ENCODE measurements at places on chromosomes 4 and X.

DNA sequence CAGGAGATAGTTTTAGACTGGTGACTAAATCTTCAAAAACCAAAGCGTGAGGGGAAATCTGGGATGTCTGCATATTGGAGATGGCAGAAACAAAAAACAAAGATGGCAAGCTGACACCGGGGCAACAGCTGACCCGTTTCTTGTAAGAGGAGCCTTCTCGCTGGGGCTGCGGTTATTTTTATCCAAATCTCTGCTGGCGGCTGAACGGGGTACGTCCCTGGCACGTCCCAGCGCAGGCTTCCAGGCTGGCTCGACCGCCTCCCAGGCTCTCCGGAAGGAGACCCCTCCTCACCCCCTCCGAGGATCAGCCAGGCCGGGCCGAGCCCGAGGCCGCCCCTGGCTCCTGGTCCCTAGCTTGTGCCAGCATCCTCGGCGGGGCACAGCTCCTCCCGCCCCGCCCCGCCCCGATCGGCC, 403 bp downstream of the SGCB start:
- no peak for DNase-seq

DNA sequence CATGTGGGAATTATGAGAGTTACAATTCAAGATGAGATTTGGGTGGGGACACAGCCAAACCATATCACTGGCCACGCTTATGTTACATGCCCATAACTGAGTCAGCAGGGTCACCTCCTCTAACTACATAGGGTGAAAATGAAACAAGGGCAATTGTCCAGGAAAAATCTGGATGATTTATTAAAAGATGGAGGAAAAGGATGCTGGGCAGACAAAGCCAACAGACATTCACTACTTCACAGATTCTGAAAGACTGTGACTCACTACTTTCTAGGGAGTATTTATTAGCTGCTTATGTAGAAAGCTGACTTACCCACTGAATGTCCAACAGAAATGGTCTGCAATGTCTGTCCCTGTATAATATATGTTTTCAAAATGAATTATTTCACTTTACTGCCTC, 72.4 kb downstream of the APBB2 start:
- DNase-seq = no peak

DNA sequence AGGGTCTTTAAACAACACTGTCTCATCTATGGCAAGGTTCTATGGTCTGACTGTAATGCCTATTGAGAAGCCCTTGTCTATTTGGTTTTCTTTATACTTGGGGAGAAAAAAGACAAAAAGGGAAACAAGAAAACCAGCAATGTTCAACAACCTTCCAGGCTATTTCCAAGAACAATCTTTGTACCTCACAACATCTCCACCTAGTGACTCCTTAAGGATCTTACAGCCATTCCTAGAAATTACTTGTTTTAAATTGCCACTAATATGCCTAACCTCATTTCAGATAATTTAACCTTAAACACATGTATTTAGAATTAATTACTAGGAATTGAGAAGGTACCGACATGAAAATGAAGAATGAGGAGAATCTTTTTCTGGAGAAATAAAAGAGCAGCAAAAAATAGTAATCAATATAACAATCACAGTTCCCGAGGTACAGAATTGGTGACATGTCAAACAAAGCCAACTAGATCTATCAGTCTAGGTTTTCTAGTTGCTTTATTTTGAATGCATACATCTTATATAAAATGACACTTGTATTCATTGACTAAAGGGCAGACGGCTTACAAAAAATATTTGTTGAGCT, 1.6 kb upstream of the RBM46 start:
- DNase-seq = no peak

- no peak for DNase-seq
These were observed 72.2 kb upstream of the STOX2 start for GRCh38 chr4:183832776-183833450.

DNA sequence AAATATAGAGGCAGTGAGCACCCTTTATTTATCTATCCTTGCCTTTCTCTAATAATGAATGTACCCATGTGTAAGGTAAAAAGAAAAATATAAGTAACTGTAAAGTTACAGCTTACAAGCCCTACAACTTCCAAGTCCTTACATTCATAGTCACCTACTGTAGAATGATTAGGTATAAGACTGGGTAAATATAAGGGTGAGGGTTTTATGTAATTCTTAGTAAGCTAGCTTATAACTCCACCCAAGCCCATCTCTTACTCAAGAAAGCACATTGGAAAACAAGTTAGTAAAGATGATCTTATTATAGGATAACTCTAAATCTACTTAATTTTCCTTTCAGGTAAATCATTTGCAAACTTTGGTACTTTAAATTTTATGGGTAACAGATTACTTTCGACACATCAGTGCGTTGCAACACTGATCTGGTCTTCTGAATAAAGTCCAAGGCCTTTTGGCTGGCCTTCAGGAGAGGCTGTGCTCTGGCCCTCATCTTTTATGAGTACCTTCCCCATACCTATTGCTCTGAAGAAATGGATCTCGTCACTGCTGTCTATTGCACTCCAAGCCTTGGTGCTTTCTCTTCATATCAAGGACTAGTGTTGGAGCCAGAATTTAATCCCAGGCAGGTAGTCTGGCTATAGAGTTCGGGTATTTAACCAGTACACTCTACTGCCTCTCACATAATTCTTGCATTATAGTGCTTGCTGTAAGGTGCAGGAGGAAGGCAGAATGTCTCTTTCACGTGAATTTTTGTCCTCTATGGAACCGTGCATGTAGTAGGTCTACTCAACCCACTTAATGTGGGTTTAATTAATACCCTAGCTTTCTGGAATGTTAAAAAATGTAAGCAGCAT, 443.6 kb upstream of the AR start:
- DNase-seq = no peak

DNA sequence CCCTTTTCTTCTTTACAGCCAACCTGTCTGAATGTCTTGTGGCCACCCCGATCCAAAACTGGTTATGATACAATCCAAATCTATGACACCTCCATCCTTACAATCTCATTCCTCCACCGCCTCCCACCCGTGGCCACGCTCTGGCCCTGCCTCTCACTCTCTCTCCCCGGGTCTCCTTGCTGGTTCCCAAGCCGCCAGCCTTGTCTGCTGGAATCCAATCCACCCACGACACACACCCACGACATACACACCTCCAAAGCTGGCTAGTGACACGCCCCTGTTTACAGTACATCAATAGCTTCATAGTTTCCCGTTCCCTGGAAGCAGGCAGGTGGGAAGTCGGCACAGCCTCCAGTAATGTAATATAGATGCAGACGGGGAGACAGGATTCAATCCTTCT, 99.0 kb downstream of the WFS1 start:
- DNase-seq = no peak

DNA sequence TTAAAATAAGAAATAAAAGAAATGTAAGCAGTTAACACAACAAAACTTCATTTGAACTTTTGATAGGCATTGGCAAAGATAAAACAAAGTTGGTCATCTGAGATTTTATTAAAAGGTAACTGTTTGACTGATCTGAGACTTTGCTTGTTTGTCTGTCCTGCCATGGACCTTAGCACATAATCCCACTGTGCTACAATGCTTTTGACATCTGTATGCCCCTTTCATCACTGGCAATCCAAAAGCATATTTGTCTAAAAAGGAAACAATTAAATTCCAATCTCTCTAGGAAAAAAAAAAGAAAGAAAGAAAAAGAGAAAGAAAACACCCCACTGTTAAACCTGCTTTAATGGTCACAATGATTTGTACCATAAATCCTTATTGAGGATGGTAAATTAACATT, 231.0 kb downstream of the DACH2 start:
- DNase-seq = no peak

DNA sequence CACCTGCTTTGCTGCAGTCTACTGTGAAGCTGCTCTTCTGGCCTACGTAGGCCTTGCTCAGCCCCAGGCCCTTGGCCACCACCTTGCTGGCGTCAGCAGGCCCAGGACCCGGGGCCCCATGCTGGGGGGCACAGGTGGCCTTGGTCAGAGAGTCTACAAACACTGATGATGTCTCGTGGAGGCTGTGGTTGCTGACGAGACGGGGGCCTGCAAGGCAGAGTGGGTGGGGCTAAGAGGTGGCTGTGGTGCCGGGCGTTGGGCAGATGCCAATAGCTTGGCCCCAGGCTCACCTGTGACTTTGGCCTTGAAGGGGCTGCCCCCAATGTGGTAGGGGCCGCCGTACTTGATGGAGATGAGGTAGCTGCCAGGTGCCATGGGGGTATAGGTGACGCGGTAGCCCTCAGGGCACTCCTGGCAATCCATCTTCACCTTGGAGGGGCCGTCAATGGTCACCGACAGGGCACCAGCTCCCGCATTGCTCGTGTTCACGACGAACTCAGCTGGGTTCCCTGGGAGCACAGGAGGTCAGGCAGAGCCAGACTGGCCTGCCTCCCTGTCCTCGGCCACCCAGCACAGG, 25.0 kb downstream of the FLNA start:
- DNase-seq = no peak

GRCh38 chrX:69238114-69238886, 73.0 kb upstream of the PJA1 start:
- no peak for DNase-seq

DNA sequence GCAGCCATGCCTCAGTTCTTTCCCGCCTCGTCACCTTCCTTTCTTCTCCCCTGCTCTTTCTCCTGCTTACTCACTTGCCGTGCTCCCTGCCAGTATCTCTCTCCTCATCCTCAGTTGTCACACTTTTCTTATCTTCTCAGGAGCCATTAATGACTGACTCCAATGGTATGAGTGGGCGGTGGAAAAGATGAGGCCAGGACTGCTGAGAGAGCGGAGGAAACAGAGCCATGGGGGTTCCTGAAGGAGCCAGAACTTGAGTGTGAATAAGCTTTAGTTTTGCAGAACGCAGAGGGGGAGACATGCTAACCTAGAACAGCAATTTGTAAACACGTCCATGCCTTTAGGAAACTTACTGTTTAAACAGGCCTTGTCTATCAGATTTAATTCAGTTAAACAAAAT, 126.5 kb downstream of the CHIC2 start:
- DNase-seq = no peak

GRCh38 chr4:157128395-157128794, 52.4 kb downstream of the GLRB start:
- DNase-seq = no peak

GRCh38 chr4:14868426-14869395, 133.6 kb upstream of the CPEB2 start:
- DNase-seq = no peak

DNA sequence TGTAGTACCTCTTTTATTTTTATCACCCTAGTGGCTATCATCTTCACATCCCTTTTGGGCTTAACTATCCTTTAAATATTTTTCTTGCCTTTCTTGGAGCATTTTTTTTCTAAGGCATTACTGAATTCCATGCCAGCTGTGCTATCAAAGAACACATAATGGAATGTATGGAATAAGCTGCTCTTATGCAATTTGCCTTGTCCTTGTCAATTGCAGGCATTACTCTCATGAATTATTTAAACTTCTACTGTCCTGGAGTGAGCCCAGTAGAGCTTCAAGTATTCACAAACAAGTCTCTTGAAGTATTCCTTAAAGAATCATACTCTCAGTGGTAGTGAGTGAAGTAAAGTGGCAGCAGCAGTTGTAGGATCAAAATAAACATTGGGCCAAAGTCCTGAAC, 144.6 kb upstream of the IGFBP7 start:
- DNase-seq = no peak

- no peak for DNase-seq
These were observed 35.3 kb downstream of the NALF2 start for GRCh38 chrX:69539437-69539836.

DNA sequence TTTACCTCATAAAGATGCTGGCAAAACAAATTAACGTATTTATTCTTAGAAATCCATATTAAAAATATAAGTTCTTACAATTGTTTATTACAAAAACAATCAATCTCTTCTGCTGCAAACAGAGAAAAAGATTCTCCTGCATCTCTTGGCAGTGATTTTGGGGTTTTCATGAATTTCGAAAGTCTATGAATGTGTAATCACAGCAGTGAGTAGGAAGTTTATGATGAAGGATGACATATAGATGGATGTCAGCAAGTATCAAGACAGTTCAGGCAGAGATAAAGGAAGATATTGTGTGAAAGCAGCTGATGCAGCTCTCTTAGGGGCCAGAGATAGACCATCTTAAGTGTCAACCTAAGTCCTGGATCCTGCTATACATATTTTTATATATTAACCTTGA, 196.9 kb upstream of the BANK1 start:
- no peak for DNase-seq

- no peak for DNase-seq
These were observed 21.5 kb downstream of the FAM9C start for GRCh38 chrX:13022926-13023325.

- DNase-seq = no peak
These were observed 20.4 kb downstream of the REPS2 start for GRCh38 chrX:16966752-16967448.
